Stimulated activated CD8-positive, alpha-beta memory T cell treated with anti-CD3 and anti-CD28 coated beads, Interleukin-7, amount 100 ng/mL, for 4 hours (primary cell): ENCODE measurements at places on chromosomes 7 and 10.
A peak's percentile ranks its signal among the peaks of the same experiment; 100 is the strongest.

GRCh38 chr10:61623161-61623560 lies 39.6 kb upstream of the CABCOCO1 start:
- no peak for DNase-seq

DNA sequence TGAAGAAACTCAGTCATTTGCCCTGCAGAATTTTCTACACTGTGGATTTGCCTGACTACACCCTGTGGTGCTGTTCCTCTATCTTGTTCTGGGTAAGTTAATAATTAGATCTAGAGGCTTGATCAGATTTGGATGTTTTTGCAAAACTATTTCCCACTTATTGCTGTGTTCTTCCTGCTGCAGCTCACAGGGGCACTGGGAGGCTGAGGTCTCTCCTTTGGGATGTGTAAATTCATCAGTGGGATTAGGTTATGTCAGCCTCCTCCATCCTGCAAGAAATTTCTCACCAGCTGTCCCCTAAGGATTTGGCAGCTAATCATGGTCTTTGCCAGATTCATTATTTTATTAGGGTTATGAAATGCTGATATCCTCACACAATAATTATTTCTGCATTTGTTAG lies 148.1 kb upstream of the ZNF32 start:
- DNase-seq, result no peak

DNA sequence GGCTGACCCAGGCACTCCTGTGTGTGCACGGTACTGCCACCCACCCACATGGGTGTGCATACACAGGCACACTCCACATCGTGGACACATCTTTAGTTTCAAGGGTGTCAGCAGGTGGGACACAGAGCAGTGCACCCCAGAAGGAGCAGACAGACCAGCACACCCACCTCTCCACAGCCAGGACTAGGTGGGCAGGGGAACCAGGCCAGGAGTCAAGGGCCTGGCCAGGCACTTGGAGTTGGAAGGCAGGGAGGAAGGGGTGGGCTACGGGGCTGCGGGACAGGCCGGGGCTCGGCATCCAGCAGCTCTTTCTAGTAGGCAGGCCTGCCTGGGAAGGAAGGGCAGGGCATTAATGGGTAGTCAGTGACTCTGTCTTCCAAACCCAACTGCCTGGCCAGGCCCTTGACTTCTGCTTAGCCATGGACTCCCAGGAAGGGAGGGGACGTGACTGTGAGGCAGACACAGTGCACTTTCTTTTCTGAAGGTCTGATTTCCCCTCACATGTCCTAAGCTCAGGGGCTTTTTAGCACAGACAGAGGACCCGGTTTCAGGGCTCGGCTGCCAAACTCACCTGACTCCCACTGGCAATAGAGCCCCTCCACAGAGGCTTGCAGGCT lies 14.6 kb downstream of the RASGEF1A start:
- DNase-seq, result no peak

DNA sequence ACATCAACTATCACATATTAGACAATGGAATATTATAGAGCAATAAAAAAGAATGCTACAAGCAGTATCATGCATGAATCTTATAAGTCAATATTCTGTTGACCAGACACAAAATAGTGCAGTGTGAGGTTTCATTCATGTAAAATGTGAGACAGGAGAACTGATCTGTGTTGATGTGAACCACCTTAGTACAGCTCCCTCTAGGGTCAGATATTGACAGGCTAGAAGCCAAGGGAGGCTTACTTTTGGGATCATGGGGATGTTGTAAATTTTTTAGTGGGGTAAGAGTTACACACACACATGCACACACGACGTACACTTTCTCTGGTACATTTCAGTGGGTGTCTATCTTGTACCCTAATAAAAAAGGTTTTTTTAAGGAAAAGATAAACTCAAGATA lies 231.6 kb upstream of the FOXK1 start:
- no peak for DNase-seq

DNA sequence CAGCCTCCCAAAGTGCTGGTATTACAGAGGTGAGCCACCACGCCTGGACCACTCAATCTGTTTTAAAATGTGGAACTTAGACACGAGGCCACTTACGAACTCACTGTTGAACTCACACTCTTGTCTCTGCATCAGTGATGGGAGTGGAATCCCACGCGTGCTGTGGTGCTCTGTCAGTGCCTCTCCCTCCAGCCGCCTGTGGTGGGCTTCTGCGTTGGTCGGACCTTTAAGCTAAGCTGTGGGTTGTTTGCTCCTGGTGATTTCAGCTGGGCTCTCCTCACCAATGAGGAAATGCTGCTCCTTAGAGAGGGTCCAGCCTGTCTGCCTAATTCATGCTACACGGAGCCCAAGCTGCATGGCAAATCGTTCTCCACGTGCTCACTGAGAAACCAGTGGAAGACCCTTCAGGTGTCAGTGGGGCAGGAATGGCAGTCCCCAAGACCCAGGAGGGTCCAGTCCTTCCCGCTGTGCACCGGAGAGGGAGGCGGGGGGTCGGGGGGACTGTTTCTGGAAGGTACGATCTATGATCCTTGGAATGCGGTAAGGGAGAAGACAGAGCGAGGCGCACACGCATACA lies 17.9 kb upstream of the PRKAR1B start:
- DNase-seq, result no peak

DNA sequence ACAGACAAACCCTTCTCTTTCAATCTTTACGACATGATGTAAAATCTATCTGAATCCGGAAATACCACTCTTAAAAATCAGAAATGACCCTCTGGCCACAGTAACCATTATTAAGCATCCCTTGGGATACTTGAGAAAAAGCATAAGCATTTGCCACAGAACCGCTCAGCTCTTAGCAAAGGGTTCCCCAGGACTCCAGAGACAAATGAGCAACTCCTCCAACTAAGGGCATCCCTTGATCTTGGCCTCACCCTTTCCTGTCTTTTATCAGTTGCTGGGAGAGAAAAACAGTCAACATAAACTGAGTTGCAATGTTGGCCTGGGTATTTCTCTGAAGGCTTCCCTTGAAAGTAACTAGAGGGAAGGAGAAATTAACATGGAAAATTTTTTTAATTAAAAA lies 3.5 kb downstream of the PDLIM1 start:
- DNase-seq, result no peak

DNA sequence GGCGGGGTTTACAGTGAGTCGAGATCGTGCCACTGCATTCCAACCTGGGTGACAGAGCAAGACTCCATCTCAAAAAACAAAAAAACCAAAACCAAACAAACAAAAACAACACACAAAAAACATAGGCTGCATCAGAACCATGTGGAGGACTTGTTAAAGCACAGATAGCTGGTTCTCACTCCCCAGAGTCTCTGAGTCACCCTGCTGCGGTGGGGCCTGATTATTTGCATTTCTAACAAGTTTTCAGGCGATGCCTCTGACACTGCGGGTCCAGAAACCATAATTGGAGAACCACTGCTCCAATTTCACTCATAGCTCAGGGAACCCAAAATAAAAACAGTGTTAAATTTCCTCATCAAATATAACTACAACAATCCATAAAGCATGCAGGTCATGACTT lies 816.7 kb downstream of the MAGI2 start:
- no peak for DNase-seq

DNA sequence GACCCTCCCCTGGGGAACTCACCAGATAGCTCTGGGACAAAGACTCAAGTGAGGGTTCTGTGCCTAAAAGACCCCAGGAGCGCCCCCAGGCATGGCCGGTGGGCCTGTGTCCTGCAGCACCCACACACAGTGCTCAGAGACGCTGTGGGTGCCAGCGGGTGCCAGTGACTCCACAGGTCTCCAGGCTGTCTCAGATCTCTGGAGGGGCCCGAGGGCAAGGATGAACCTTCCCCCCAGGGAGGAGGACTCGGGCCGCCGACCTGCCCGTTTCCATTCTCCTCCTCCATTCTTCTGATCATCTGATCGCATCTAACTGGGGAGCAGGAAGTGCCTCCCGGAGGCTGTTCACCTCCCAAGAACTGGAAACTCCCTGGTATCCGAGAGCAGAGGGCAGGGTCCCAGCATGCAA lies 980 bp downstream of the ADAM8 start:
- DNase-seq, result no peak

GRCh38 chr10:113320987-113321386 lies 231.9 kb upstream of the HABP2 start:
- no peak for DNase-seq

DNA sequence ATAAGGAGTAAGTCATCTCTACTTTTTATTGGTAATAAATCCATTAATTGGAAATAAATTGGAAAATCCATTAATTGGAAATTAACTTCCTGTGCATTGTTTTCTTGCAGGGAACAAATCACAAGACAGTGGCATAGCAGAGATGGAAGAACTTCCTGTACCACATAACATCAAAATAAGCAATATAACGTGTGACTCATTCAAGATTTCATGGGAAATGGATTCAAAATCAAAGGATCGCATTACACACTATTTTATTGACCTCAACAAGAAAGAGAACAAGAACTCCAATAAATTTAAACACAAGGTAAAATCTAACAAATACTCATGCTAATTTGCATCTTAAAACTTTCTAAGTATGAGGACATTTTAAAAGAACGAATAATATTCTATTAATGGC lies 57.8 kb downstream of the PHYHIPL start:
- no peak for DNase-seq

DNA sequence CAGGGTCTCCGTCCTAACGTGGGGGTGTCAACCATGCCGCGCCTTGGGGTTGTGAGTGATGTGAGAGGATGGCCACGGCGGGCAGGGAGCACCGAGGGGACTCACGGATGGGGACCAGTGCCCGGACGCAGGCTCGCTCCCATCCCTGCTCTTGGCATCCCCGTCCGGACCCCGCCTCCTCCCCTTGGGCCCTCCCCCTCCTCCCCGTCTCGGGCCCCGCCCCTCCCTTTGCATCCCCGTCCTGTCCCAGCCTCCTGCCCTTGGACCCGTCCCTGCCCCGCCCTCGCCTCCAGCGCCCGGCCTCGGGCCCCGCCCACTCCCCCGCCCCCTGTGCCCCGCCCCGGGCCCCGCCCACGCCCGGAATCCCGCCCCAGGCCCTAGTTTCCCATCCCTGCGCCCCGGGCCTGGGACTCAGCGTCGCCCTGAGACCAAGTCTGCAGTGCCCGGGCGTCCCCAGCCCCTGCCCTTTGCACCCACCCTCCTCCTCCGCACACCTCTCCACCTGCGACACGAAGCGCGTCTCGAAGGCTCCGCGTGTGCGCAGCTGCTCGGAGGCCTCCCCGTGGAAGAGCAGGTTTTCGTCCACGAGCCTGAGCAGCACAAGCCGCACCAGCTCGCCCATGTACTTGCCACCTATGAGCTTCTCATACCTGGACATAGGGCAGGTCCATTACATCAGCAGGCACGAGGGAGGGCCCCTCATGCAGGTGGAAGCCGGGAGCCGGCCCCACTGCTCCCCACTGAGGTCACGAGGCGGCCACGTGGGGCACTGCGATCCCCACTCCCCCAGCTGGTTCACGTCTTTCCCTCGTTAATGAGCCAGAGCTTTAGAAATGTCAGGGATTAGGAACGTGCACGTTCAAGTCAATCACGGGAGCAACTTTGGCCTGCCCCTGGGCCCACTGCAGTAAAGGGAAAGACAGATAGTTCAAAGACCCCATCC lies 5.1 kb upstream of the MYL7 start:
- peak; percentile 66 for DNase-seq
